Endothelial cell (in vitro differentiated cells): ENCODE measurements at places on chromosomes 5 and 9. TPM values are rescaled to one million over a fixed set of nuclear protein-coding genes. Genes with fewer than 3 reads are reported as not detected.

DNA sequence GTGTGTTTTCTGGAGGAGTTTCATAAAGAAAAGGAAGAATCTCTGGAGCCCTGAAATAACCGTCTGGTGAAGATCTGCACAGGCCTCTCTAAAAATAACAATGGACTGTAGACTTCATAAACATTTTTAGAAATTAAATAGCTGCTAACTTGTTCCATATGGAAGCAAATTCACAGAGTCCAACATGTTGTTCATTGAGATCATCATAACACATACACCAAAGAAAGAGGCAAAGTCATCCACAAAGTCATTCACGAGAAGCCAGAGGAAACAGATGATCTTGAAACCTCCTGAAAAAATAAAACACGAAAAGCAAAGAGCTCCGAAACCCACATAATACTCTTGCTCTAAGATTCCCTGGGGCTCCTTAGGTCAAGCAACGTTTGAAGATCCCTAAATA is 347.8 kb downstream of the EFNA5 start:
- peaks cover 23% of the 10 kb centered on the region for H3K4me1 ChIP-seq
- DNase-seq, result no peak
- no peaks in the 10 kb centered on the region for H3K36me3 ChIP-seq

- H3K4me3 ChIP-seq, result no peak overlapping the region
- H3K36me3 ChIP-seq, result no peaks in the 10 kb centered on the region
- DNase-seq, result no peak
- H3K4me1 ChIP-seq, result no peaks in the 10 kb centered on the region
- H3K27ac ChIP-seq, result no peak overlapping the region
- peaks cover 3% of the 10 kb centered on the region for H3K27me3 ChIP-seq
Observed at GRCh38 chr5:54384356-54384933, 71.1 kb upstream of the HSPB3 start.

DNA sequence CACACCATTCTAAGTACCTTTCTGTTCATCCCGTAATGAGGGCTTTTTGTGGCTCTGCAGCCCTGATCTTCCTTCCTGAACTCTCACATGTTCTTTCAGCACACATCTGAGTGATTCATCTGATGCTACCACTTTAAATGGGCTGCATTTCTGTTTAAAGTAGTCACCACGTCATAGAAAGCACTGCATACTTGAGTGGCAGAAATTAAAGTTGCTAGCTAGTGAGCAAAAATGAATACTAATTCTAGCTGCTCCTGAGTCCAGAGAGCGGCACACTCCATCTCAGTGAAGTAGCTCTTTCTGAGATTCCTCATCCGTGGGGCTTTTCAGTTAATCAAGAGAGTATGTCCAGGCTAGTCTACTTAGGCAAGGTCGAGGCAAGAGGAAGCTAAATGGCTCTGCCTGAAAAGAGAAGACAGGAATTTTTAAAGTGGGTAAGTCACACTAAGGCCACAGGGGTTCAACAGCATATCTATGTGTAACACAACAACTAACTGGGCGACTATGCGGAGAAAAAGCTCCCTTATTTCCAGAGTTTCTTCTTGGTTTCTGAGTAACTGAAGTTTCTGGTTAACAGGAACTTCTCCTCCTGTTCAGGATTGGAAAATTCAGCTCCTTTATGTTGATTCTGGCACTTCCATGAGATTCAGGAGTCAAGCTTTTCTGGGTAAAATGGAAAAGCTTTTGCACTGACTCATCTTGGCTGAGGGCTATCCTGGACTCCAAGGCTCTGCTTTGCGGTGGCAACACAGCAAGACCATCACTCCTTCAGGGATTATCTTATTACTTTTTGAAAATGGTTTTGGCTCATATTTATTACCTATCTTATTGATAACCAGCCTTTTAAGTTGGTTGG is 109.5 kb downstream of the TAF11L14 start:
- H3K4me3 ChIP-seq, result no peak overlapping the region
- H3K36me3 ChIP-seq, result no peaks in the 10 kb centered on the region
- peaks cover 4% of the 10 kb centered on the region for H3K27me3 ChIP-seq

DNA sequence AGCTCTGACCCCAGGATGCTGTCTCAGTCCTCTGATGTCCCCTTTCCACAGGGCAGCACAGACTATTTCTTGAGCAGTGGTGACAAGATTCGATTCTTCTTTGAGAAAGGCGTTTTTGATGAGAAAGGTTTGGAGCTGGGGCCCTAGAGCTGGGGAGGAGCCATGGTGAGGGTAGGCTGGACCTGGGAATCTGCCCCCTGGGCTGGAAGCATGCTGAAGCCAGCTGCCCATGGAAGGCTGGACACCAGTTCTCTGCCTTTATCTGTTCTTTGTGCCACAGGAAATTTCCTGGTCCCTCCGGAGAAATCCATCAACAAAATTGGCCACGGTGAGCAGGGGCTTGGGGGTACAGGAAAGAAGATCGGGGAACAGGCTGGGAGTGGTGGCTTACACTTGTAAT is 12.9 kb downstream of the PHYHD1 start:
- no peaks in the 10 kb centered on the region for H3K36me3 ChIP-seq
- no peak overlapping the region for H3K27ac ChIP-seq
- H3K4me3 ChIP-seq, result no peak overlapping the region
- DNase-seq, result no peak

- no peaks in the 10 kb centered on the region for H3K27me3 ChIP-seq
- no peaks in the 10 kb centered on the region for H3K36me3 ChIP-seq
- DNase-seq, result no peak
- peaks cover 8% of the 10 kb centered on the region for H3K4me1 ChIP-seq
Observed at GRCh38 chr9:81526587-81526986, 162.8 kb downstream of the TLE1 start.

- no peaks in the 10 kb centered on the region for H3K4me1 ChIP-seq
- peaks cover 7% of the 10 kb centered on the region for H3K27me3 ChIP-seq
- no peak for DNase-seq
- H3K27ac ChIP-seq, result no peak overlapping the region
Observed at GRCh38 chr9:134283111-134283515, 43.1 kb upstream of the RXRA start.

TICAM2 gene
- 1.9 TPM for total RNA-seq

WDR38 gene
- total RNA-seq, result not detected

TMEM215 gene
- total RNA-seq, result 0.18 TPM

PRRT1B gene
- total RNA-seq, result not detected

MED10 gene
- 53.0 TPM for total RNA-seq

SH3TC2 gene
- total RNA-seq, result 0.13 TPM
